Activated naive CD4-positive, alpha-beta T cell treated with anti-CD3 and anti-CD28 coated beads for 36 hours (primary cell): ENCODE measurements at places on chromosomes 4 and X. TPM values are rescaled to one million over a fixed set of nuclear protein-coding genes. Genes with fewer than 3 reads are reported as not detected.

- DNase-seq, result no peak
Measured at GRCh38 chr4:174591243-174592021, 69.1 kb upstream of the HPGD start.

- no peak for DNase-seq
Measured at GRCh38 chr4:94336303-94336702, 6.3 kb downstream of the HPGDS start.

GRCh38 chr4:76822303-76822702, 75.6 kb downstream of the SOWAHB start:
- no peak for DNase-seq

The NIPAL1 gene
- 1.0 TPM for total RNA-seq

The COX7B gene
- 363 TPM for total RNA-seq

DNA sequence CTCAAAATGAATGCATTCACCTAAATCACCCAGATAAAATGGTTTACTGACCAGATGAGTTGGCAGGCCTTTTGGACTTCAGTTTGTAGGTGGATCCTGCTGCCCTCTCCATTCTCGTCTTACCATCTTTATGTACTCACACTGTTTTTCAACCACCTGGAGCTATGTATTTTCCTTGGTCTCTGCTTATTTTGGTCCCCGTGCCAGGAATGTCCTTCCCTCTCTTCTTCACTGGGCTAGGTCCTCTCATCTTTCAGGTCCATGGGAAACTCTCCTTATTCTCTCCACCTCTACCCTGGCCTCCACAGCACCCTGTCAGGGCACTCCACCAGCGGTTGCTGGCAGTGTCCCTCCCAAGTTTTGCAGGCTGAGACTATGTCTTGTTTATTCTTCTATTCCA, 2.6 kb downstream of the GPRIN3 start:
- no peak for DNase-seq

The ATOH1 gene
- total RNA-seq, result not detected

The EFHC2 gene
- total RNA-seq, result 0.79 TPM

DNA sequence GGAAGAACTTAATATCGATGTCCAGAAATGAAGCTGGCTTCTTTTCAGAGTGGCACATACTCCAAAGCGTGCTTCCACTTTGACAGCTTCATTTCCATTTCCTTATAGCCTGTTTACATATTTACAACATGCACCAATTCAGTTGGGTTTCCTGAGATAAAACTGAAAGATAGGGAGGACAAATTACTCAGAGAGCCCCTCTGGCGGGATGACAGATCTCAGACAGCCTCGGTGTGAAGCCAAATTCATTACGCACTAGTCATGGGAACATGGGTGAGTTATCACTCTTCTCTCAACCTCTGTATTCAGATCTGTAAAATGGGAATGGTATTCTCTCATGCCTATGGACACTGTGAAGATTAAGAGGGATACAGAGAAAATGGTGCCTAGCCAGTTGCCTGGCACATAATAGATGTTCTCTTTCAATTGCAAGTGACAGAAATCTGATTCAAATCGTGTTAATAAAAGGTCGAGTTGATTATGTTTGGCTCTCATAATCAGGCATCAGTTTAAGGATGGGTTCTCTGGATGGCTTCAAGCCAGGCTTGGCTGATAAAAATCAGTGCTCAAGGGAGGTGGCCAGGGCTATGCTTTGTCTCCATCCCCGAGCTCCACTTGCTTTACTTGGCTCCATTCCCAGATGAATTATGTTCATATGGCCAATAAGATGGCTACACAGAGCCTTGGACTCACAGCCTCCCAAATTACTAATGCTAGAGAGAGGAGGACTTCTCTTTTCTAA, 132.2 kb upstream of the C1QTNF7 start:
- DNase-seq, result no peak

DNA sequence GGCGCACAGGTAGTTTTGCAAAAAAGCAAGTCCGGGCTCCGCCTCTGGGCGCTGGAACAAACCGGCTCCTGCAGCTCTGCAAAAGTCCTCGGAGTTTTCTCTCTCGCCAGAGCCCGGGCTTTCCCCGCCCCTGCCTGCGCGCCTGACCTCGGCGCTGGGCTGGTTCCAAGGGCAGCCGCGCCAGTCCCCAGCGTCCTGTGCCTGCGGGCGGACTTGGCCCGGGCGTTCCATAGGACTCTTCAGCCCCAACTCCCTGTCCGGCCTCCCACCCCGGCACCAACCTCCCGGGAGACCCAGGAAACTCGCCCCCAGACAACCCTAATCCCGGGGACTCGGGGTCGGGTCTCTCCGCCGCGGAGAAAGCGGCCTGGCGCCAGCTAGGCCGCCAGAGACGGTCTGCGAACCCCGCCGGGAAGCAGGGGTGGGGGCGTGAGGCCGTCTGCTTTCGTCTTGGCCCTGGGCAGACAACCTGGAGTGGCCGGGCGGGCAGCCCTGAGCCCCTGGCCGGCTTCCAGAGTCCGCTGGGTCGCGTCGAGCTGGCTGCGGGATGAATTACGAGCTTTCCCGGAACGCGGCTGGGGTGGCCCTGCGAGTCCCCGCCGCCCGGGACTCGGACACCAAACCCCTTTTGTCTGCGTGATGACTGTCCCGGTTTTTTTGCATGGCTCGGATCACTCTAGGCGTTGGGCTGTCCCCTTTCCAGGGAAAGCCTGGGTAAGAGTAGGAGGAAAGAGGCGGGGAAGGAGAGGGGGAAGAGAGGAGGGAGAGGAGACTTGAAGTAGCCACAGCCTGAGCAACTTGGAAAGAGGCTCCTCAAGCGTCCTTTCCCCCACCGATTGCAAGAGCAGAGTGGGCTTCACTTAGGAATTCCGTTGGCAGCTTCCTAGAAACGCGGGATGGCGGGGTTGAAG, 916 bp downstream of the MXRA5 start:
- DNase-seq, result no peak

DNA sequence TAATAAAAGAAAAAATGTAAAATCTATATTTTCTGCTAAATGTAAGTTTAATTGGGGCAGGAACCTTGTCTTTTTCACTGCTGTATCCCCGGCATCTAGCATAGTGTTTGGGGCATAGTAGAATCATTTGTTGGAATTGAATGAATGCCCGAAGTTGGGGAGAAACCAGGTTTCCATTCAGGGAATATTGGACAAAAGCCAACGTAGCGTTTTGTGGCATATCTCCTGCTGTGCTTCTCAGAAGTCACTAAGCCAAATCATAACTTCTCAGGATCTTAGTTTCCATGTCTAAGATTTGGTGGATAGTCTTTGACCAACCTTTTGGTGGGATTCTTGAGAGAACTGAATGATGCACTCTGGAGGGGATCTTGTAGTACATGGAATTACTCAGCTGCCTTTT, 42.0 kb upstream of the PGRMC2 start:
- DNase-seq, result no peak

DNA sequence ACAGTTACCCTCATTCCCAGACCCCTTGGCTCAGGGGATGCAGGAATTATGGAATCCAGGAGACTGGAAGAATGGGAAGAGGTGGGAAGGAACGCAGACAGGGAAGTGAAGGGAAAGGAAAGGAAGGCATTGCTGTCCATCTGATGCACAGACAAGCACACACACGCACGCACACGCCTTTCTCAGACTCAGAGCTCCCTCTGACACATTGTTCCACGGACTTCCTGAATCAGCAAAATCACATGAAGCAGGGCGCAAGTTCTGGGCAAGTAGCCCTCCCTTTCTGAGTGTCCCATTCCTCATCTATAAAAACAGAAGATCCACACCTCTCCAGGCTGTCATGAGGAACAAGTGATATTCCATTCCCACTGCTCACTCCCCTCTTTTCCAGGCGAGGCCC, 13.2 kb downstream of the IQSEC2 start:
- DNase-seq, result no peak

The GPR173 gene
- not detected for total RNA-seq

- no peak for DNase-seq
Measured at GRCh38 chr4:109398928-109399327, 34.7 kb upstream of the SEC24B start.

DNA sequence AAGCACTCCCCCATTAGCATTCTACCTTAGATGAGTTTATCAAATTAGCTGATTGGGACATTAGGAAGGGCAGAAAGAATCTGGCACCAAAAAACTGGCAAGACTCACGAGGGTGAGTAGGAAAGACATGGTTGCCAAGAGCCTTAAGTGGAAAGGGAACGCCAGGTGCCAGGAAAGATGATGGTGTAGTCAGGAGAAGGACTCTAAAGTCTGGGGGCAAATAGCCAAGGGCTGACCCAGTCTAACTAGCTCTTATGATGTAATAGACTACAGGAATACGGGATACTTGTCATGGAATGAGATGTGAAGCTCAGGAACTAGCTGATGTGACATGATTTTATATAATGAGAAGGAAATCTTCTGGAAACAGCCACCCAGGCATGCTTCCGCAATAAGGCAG, 94.8 kb downstream of the MBNL3 start:
- DNase-seq, result no peak

- DNase-seq, result no peak
Measured at GRCh38 chr4:12053556-12053955, 624.9 kb upstream of the HS3ST1 start.

DNA sequence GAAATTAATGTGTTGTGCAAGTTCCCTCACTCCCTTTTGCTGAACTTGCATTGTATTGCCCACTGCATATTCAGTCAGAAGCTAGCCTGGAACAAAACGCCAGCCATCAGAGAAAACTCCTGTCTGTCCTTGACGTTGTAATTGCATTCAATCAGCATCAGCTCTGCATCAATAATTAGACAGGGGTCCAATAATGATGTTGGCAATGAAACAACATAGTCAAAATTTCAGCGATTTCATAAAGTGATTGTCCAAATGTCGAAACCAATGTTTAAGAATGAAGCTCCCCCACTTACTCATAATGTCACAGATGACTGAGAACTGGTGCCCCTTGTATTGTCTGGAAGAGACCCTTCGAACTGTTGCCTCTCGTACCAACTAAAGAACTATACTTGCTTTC, 504.2 kb upstream of the TENM3 start:
- no peak for DNase-seq

DNA sequence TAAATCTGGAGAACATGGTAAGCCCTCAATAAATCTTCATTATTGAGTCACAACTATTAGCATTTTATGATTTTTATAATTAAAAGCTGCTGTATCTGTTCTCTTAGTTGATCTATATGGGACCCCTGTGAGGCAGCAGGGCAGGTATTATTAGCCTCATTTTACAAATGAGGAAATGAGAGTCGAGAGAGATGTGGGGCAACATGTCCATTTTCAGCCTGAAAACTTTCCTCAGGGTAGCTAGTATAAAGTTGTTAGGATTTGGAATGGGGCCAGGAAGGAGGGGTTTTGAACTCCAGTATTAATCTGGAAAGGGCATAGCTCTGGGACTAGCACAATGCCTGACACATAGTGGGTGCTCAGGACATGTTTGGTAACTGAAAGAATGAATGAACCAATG, 191.7 kb upstream of the GPC4 start:
- no peak for DNase-seq

- no peak for DNase-seq
Measured at GRCh38 chr4:22910200-22910599, 217.5 kb downstream of the GBA3 start.

- no peak for DNase-seq
Measured at GRCh38 chrX:95754411-95754810, 930.2 kb upstream of the DIAPH2 start.

DNA sequence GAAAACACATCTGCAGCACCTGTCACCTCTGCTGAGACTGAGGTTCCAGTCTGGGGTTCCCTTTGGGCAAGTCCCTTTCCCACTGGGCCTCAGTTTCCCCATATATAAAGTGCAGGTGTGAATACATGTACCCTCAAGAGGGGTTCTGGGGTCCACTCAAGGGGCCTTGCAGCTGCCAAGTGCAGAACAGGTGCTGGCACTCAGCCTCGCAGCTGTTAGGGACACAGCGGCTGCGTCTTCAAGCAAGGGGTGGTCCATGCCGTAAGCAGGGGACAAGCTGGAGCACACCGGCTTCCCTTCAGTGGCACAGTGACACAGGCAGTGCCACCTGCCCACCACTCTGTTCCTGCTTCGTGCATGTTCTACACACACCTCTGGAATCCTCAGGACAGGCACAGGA, 86.9 kb upstream of the PSAPL1 start:
- DNase-seq, result no peak

- DNase-seq, result no peak
Measured at GRCh38 chrX:1027680-1028079, 184.8 kb downstream of the CRLF2 start.

- DNase-seq, result no peak
Measured at GRCh38 chr4:182413550-182413949, 170.3 kb downstream of the TENM3 start.

DNA sequence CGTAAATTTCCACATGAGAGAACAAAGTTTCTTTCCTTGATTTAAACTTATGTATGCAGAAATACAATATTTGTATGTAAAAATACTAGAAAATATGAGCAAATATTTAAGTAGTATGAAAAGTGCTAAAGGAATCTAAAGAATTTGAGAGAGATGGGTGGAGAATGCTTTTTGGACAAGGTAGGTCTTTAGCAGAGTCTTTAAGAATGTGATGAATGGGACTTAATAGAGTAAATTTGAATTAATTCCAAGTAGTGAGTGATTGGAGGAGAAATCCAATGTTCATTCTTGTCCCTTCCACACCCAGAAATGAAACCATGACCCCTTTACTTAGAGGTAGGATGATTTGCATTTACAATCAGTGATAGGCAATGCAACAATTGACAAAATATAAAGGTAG, 570.9 kb upstream of the ZFP42 start:
- no peak for DNase-seq

DNA sequence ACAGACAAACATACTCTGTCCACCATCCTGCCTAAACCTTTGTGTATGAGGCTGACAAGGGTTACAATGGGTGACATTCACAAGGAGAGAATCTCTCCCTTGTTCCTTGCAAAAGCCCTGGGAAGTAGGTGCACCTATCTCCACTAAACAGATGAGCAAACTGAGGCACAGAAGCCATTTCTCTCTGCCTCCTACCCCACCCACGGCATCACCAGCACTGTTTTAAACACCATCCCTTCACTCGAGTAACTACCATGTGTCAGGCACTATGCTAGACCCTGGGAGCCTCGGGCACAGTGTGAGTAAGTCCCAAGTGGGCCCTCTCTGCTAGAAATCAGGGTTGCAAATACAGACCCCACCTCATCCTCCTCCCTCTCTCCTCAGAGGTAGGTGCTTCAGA, 899 bp downstream of the LYAR start:
- no peak for DNase-seq

- DNase-seq, result no peak
Measured at GRCh38 chr4:128600996-128601871, 208.3 kb upstream of the JADE1 start.

The CORIN gene
- 0.07 TPM for total RNA-seq
